ENCODE measurements at places on chromosomes 12 and 14.

GRCh38 chr14:54490445-54491175 is 1.8 kb upstream of the GMFB start:
- no peak for DNase-seq

DNA sequence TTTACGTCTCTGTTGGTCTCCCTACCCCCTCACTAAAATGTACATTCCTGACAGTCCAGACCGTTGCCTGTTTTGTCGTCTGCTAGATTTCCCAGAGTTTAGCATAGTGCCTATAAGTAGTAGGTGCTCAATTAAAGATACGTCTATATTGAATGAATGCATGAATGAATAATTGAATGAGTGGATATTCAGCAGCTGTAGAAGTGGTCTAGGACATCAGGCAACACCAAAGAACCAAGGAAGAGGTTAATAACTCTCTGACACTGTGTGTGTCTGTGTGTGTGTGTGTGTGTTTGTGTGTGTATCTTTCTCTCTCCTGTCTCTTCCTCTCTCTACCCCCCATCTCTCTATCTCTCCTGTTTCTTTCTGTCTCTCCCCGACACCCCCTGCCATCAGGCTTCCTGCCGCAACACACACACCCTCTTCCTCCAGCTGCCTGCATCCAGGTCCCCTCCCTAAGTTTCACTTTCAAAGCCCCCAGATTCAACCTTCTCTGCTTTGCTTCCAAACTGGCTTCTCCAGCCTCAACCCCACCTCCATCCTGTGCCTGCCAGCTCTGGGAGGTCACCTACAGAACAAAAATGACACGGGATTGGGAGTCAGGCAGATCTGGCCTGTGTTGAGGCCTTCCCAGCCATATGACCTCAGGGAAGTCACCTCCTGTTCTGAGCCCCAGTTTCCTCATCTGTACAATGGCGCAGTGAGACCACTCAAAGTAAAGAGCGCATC is 119.9 kb upstream of the NCOR2 start:
- DNase-seq: no peak

DNA sequence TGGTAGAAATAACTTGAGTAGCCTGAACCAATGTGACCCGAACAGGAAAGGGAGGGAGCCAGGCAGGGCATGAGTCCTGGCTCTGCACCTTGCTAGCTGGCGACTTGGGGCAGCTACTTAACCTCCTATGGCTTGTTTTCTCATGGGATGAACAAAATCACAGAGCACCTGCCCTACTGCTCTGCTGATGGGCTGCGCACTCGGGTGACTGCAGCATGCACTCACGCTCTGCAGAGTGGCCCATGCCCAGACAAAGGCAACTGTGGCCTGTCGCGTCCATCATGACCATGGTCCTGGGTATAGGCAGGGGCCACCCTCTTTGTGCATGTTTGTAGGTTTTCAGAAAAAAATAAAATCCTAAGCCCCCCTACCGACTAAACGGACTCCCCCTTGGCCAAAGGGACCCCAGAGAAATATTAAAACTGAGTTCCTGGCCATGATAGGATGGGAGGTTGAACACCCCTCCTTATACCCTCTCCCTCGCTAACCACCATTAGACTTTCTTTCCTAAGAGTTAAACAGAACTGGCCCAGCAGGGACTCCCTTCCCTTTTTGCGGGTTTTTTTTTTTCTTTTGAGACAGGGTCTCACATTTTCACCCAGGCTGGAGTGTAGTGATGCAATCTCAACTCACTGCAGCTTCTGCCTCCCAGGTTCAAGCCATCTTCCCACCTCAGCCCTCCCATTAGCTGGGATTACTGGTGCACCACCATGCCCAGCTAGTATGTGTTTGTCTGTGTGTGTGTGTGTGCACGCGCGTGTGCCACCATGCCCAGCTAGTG is 32.5 kb downstream of the VWF start:
- DNase-seq: no peak

DNA sequence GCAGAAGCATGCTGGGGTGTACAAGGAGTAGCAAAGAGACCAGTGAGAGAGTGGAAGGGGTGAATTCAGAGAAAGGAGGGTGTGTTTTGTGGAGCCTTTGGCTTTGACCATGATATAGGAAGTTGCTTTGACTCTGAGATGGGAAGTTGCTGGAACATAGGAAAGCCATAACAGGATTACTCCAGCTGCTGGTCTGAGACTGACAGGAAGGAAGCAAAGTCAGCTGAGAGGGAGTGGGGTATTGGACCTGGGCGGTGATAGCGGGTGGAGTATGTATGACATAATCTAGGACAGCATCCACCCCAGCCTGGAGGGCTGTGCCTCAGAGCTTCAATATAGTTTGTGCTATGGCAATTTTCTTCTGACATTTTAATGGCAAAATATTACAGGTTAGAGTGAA is 324.4 kb downstream of the PDZRN4 start:
- DNase-seq: no peak

Measured in activated gamma-delta T cell treated with Interleukin-2 at 50 U/mL for 16 hours (primary cell).